Adrenal gland (tissue), 19 donors: ENCODE measurements at places on chromosomes 12 and 14. TPM values are rescaled to one million over a fixed set of nuclear protein-coding genes. Genes with fewer than 3 reads are reported as not detected.

The ETFRF1 gene
- 35.1 TPM for total RNA-seq

DNA sequence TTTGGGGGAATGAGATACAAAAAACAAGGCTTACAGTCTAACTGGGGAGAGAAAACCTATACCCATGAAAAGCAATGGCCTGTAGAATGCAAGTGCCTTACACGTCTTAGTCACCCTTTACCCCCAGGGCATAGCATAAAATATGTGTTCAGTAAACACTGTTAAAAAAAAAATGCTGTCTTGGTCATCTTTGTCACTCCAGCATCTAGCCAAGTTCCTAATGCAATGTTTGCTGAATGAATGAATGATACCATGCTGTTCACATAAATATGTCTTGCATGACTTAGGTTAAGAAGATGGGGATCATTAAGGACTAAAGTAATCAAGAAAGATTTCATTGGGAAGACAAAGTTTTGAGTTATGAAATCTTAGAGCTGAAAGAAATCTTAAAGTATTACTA is 38.5 kb downstream of the PPP2R5E start:
- no peak overlapping the region for H3K27ac ChIP-seq
- no peaks in the 10 kb centered on the region for H3K36me3 ChIP-seq
- peaks cover 20% of the 10 kb centered on the region for H3K4me1 ChIP-seq
- H3K27me3 ChIP-seq, result no peaks in the 10 kb centered on the region
- no peak overlapping the region for H3K4me3 ChIP-seq
- DNase-seq, result no peak

The INHBC gene
- not detected for total RNA-seq

DNA sequence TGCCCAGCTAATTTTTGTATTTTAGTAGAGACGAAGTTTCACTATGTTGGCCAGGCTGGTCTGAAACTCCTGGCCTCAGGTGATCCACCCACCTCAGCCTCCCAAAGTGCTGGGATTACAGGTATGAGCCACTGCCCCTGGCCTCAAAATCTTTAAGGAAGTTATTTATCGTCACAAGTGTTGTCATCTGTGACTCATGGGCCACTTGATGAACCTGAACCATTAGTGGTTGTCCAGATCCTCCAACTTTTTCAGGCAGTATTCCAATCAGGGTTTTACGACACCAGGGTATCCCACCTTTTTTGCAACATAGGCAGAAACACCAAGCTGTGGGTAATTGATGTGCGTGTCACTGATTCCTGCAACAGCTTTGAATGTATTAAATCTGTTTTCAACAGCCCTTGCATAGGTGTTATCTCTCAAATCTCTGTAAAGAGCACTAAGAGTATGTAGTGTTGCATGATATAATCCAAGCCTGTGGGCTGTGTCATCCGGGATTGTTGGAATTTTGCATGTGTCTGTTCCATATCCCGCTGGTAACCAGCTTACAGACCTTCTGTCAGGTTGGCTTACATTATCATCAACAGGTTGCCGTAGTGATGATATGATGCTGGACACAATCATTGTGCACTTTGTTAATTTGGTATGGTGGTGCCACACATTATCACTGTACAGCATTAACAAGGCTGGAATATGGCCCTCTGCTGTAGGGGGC is 79.3 kb upstream of the SCN8A start:
- no peaks in the 10 kb centered on the region for H3K36me3 ChIP-seq
- H3K27me3 ChIP-seq, result no peaks in the 10 kb centered on the region
- no peaks in the 10 kb centered on the region for H3K4me1 ChIP-seq

- peaks cover 5% of the 10 kb centered on the region for H3K4me1 ChIP-seq
- H3K27me3 ChIP-seq, result peaks cover 98% of the 10 kb centered on the region
- no peak overlapping the region for H3K27ac ChIP-seq
- no peak overlapping the region for H3K4me3 ChIP-seq
- DNase-seq, result no peak
Measured at GRCh38 chr14:37588667-37588955, 6.4 kb downstream of the FOXA1 start.

The PZP gene
- total RNA-seq, result 0.26 TPM

DNA sequence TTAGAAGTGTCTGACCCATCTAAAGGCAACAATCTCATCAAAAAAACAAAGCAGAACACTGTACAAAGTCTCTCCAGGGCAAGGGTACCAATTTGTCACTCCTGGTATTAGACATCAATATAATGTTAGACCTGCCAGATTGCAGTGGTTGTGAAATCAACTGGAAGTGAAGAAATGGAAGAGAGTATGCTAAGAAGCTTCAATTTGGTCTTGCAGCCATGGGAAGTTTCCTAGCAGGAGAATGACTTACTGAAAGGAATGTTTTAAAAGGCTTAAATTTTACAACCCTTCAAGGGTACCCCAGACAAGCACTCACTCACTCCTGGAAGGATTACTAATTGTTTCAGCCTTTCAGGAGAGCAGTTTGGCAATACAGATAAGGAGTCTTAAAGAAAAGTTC is 18.9 kb downstream of the LLPH start:
- H3K4me1 ChIP-seq, result no peaks in the 10 kb centered on the region
- H3K27me3 ChIP-seq, result no peaks in the 10 kb centered on the region
- H3K36me3 ChIP-seq, result no peaks in the 10 kb centered on the region
- DNase-seq, result no peak
- no peak overlapping the region for H3K27ac ChIP-seq
- H3K4me3 ChIP-seq, result no peak overlapping the region

The UBE2N gene
- 117 TPM for total RNA-seq
